ENCODE measurements at places on chromosomes 16 and 17.

DNA sequence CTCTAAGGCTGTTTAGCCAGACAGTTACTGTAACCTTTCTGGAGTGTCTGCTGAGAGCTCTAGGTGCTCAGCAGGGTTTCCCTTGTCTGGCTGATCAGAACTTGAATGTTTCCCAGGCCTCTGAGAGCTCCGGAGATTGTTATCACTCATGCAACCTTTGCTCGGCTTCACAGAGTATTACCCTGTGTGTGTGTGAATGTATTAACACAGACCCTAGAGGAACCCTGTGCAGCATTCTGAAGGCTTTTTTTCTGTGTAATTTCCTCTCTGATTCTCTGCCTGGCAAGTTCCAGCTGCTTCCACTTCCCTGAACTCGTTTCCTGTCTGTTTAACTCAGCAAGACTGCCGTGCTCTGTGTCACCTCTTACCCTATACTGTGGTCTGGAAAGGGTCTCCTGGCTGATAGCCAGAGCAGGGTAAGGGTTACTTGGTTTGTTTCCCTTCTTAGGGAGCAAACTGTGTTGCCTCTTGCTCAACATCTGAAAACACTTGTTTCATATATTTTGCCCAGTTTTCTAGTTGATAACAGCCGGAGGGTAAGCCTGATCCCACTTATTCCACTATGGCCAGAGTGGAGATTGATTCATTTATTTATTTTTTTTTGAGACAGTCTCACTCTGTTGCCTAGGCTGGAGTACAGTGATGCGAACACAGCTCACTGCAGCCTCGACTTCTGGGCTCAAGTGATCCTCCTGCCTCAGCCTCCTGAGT, 21.7 kb downstream of the PRMT7 start:
- DNase-seq, result no peak

- DNase-seq, result no peak
Measured at GRCh38 chr16:65779201-65779600, 587.3 kb upstream of the CDH5 start.

- DNase-seq, result peak; percentile 46
Measured at GRCh38 chr16:79093554-79093967, 507.0 kb downstream of the MAF start.

DNA sequence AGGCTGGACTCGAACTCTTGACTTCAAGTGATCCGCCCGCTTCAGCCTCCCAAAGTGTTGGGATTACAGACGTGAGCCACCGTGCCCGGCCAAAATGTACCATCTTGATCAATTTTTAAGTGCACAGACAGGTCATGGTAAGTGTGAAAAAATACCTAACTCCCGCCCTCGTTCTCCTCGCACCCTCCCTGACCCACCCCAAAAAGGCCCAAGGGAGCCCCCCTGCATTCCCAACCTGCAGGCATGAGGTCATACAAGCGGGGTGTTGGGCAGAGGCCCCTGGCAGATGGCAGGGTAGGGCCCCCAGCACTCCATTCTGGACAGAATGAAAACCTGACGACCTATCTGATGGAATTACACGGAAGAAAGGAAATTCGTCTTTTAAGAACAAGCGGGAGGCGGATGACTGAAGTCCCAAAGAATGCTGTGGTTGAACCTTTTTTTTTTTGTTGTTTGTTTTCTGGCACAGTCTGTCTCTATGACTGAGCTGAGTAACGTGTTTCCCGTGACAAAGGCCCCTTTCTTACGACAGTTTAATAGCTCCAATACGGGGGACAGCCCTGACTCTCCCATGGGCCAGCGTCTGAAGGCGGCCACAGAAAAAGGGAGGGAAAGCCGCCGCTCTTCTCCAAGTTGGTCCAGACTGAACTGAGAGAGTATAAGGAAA, 376.4 kb downstream of the SLC39A11 start:
- DNase-seq, result no peak

- peak; percentile 67 for DNase-seq
Measured at GRCh38 chr16:85275533-85276249, 163.4 kb upstream of the CIBAR2 start.

GRCh38 chr16:7839568-7839967, 506.9 kb downstream of the RBFOX1 start:
- no peak for DNase-seq
